ENCODE measurements at places on chromosomes 4 and X. TPM values are rescaled to one million over a fixed set of nuclear protein-coding genes. Genes with fewer than 3 reads are reported as not detected.

PF4V1 gene
- total RNA-seq = not detected

MAGED4B gene
- total RNA-seq = 52.7 TPM

GUCY1B1 gene
- total RNA-seq = 8.7 TPM

PLAC8 gene
- total RNA-seq = 0.39 TPM

ASIC5 gene
- total RNA-seq = not detected

NCAPG gene
- 8.9 TPM for total RNA-seq
